GM18507 (cell line): ENCODE measurements at places on chromosomes 2 and 18.
A peak's percentile ranks its signal among the peaks of the same experiment; 100 is the strongest.

DNA sequence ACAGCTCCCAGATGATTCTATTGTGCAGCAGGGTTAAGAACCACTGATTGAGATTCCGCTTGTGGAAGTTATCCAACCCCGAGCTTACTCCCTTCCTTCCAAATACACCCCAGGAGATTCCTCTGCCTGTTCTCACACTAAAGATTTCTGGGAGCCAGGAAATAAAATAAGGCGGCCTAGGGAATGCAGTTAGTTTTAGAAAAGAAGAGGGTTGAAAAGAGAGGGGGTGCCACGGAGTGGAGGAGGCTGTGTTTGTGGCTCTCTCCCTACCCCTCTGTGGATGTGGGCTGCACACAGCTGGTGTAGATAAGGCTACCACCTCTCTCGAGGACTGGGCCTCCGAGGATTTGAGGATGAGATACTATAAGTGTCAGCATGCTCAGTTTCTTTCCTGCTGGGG is 25.1 kb upstream of the SP3 start:
- no peak for DNase-seq

- DNase-seq = no peak
Measured at GRCh38 chr2:121289271-121289670, 4.3 kb upstream of the TFCP2L1 start.

- DNase-seq = no peak
Measured at GRCh38 chr18:48051945-48052840, 121.7 kb upstream of the SMAD2 start.

DNA sequence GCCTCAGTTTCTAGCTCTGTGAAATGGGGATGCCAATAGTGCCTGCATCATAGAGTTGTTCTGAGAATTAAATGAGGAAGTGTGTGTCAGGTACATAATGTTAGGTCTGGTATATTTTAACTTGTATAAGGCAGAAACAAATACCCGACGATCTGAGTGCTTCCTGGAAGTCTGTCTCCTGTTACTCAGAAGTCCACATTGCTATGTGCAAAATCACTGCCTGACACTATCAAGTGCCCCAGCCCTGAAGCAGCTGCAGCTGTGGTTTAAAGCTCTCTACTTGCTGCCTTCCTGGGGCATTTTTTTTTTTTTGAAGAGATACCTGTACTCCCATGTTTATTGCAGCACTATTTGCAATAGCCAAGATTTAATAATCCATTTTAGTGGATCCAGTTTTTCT is 125.3 kb downstream of the SLC4A3 start:
- DNase-seq = no peak

DNA sequence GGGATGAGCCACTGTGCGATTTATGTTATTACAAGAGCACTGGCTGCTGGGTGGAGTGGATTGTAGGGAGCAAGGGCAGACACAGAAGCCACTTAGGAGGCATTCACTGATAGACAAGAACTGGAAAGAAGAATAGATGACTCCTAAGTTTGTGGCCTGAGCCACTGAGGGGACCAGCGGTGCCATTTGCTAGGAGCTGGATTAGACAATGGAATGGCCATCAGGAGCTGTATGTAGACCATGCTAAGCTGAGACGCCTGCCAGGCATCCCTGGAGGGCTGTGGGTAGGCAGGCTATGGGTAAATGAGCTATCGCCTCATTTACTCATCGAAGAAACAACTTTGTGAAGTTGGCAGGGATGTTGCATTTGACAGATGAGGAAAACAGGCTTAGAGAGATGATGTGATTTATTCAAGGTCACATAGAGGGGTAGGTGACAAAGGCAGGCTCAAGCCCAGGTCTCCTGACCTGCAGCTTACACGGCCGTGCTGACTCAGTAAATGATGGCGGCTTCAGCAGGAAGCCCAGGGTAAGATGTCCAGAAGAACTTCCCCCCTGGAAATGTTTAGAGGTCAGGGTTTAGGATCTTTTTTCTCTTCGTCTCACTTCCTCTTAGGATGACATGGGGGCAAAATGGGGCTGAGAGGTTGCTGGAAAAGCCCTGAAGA is 2.8 kb downstream of the MFSD2B start:
- DNase-seq = no peak

DNA sequence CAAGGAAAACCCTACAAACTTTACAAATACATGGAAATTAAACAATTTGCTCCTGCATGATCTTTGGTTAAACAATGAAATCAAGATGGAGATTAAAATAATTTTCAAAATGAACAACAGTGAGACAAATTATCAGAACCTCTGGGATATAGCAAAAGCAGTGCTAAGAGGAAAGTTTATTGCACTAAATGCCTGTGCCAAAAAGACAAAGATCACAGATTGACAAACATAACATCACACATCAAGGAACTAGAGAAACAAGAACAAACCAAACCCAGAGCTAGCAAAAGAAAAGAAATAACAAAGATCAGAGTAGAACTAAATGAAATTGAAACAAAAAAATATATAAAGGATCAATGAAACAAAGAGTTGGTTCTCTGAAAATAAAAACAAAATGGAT is 95.2 kb upstream of the FBXO11 start:
- no peak for DNase-seq

DNA sequence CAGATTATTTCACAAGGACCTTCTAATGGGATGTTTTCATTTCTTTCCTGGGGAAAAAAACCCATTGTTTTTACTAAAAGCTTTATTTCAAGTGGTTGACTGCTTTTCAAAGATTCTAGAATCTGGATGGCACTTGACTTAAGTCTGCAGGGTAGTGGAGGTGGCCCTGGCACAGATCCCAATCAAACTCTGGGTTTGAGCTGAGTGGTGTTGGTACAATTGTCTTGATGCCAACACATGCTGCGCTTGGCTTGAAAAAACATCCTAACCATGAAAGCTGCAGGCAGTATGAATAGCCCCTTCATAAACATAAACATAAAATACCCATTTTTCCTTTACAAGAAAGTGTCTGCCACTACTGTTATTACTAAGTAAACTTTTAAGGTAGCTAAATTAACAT is 3.6 kb downstream of the PAPOLG start:
- no peak for DNase-seq

GRCh38 chr18:37769826-37770225 is 204.2 kb upstream of the CELF4 start:
- no peak for DNase-seq

GRCh38 chr2:142308744-142309143 is 177.9 kb upstream of the LRP1B start:
- DNase-seq = no peak

- DNase-seq = no peak
Measured at GRCh38 chr18:26432651-26433424, 115.5 kb downstream of the KCTD1 start.

DNA sequence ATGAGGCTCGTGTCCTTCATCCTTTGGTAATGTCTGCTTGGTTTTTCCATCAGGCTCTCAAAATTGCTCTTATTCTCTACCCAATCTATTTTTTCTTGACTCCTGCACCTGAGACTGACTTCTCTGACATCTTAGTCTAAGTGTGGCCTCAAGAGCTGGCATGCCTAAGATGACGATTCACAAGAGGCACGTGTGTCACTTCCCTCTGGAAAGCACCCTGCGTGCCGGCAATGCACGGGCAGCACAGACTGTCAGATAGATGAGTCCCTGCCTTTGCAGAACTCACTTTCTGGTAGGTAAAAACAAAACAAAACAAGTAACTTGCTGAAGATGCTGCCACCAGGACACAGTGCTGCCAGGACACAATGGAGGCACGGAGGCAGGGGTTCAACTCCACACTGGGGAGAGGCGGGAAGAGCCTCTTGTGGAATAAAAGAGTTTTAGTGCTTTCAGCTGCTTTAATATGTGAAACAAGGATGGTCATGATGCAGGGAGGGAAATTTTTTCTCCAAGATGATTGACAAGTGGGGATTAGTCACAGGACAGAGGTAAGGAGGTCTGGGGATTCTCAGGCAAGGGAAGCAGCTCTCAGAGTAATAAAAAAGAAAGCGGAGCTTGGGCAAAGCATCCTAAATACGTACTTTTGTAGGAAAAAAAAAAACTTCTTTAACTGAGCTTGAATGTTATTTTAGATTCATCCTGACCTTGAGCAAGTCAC is 27.3 kb downstream of the CYB5A start:
- peak; percentile 17 for DNase-seq

GRCh38 chr2:240960971-240961876 is 37.2 kb upstream of the SNED1 start:
- DNase-seq = no peak

DNA sequence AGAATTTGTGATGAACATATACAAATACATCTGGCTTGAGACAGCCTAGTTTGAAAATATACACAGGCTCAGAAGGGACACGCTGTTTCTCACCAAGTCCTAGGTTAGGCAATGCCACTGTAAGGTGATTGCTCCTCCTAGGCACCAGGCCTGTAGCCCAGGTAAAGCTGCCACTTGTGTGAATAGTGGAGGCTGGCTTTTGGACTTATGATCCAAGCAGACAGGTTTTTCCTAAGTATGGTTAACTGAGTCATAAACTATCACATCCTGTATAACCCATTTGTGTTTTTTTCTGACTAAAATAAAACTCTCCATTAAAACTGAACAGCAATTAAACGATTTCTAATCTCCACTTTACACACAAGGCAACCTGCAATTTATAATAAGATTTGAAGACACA is 81.0 kb downstream of the SEMA4F start:
- no peak for DNase-seq

DNA sequence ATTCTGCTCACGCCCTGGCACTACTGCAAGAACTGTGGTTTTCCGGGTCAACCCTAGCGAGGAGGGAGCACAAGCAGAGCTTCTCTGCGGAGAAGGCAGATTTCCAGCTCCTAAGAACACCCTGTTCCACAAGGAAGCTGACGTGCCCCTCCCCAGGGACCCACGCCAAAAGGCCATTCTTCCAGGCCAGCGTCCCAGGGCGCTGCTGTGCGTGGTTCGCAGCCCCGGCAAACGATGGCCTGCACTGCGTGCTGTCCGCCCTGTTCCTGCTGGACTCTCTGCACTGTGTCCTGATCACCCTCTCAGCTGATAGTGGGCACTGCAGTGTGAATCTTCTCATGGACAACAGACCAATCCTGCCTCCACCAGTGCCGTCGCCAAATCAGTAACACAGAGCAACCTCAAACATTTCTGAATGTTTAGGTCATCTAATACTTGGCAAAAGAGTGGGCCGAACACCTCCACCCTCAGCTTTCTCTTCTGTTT is 49.1 kb downstream of the ADI1 start:
- no peak for DNase-seq

GRCh38 chr2:60677356-60677755 is 78.7 kb upstream of the PAPOLG start:
- DNase-seq = no peak

GRCh38 chr2:224242561-224242960 is 159.3 kb downstream of the FAM124B start:
- no peak for DNase-seq

GRCh38 chr18:31430072-31430471 is 17.5 kb upstream of the DSG3 start:
- no peak for DNase-seq

DNA sequence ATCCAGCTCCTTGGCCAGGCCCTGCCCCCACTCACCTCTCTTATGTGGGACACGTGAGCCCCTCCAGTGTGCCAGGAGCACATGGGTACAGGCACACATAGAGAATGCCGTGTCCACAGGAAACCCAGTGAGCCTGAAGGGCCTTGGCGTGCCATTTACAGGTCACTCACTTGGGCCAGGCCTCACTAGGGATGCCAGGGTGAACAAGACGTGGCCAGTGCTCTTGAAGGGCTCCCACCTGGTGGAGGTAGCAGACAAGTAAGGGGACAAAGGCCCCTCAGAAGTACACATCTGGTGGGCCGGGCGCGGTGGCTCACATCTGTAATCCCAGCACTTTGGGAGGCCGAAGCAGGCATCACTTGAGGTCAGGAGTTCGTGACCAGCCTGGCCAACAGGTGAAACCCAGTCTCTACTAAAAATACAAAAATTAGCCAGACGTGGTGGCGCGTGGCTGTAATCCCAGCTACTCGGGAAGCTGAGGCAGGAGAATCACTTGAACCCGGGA is 15.1 kb upstream of the C1QL2 start:
- DNase-seq = no peak

DNA sequence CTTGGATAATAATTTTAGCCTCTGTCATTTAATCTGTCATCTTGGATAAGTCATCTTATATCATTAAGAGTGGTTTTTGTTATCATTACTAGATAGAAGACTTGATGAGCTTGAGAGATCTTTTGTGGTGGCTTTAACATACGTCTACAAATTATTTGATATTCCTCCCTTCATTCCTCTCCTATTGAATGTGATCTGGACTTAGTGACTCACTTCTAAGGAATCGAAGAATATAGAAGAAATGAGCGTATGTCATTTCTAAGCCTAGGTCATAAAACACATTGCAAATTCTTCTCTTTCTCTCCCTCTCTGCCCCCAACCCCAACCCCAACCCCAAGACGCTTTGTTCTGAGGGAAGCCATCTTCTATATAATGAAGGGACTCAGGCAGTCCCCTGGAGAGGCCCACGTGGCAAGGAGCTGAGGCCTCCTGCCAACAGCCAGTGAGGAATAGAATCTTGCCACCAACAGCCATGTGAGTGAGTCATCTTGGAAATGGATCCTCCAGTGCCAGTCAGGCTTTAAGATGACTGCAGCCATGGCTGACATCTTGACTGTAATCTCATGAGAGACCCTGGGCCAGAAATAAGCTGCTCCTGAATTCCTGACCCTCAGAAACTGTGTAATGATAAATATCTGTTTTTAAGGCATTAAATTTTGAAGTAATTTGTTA is 221.6 kb upstream of the SP5 start:
- no peak for DNase-seq
